NCI-H526 (cell line): ENCODE measurements at places on chromosomes 4 and X.

GRCh38 chr4:98166025-98166730 lies 22.9 kb upstream of the STPG2 start:
- no peak for DNase-seq

DNA sequence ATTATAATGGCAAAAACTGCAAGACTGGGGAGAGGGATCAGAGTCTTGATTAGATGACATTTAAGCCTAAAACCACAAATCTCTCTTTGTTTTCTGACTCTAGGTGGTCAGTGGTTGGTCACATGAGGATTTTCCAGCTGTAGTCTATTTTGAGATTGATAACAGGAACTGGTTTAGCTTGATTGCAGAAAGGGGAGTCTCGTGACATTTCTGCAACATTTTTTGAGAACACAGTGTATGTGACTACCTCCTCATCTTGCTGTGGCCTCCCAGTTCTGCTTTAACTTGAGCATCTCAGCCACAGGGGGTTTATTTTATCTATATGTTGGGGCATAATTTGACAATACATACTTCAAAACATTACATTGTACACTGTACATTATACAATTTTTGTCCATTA lies 726.4 kb upstream of the MAGEB2 start:
- no peak for DNase-seq

DNA sequence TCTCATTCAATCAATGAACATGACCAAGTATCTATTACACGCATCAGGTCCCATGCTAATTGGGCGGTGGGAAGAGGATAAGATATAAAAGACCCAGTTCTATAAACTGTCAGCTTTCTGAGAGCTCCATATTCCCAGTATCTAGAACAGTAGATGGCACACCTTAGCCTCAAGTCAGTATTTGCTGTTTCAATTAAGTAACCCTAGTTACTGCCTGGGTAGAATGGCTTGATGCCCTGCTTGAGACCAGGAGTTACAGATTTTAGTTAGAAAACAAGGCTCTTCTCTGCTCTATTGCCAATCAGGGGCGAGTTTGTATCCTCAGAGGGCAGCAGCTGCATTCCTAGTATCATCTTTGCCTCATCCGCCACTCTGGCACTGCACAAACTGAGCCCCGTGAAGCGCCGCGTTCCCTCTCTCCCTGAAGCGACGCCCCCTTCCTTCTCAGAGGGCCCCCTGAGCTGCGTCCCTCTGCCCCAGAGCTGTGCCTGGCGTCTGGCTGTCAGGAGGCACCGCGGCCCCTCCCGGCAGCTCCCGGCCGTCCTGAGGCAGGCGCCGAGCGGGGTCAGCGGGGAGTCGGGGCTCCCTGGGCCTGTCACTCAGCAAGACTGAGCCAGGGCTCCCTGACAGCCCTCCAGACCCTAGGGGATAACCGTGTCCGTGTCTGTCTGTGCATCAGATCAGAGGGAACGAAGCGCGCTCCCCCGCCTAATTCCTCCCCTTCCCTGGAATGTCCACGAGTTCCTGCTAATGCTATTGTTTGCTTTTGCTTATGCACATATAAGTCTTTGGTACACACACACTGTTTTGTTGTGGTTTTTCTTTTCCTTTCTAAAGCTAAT lies 212.4 kb upstream of the TTC29 start:
- DNase-seq: no peak

GRCh38 chr4:17491196-17491595 lies 20.7 kb downstream of the QDPR start:
- no peak for DNase-seq

- DNase-seq: no peak
Observed at GRCh38 chr4:165360041-165360695, 18.6 kb upstream of the CPE start.

DNA sequence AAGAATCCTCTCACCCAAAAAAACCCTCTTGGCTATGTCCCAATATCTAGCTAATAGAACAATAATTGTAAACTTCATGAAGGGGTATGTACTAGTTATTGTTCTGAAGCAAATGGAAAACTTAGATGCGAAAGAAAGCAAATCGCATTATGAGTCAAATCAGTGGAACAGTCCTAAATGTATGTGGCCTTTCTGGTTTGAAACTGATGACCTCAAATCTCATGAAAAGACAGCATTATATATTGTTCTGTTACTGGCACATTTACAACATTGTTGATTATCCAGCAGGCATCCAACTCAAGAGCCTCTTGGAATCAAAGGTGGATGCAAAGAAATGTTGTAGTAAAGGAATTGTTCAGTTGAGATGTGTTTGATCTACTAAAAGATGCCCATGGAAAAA lies 34.7 kb downstream of the CSN3 start:
- DNase-seq: no peak

DNA sequence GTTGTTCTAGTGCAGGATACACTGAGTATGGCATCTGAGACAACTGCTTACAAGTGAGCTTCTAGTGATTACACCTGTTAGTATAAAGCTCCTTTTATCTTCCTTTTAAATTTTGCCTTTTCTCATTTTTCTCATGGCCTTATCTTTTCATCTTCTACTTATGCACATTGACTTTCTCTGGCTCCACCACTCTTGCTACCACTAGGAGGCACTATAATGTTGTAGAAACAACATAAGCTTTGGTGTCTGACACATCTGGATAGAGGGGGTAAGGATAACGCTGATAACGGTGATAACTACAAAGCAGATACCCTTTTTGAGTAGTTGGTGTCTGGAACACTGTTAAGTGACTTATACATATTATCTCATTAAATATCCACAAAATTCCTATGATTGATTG lies 187.4 kb upstream of the TEX13C start:
- DNase-seq: no peak

GRCh38 chrX:20952180-20952579 lies 422.0 kb upstream of the CNKSR2 start:
- DNase-seq: no peak

GRCh38 chr4:126591583-126591982 lies 1041.2 kb upstream of the INTU start:
- DNase-seq: no peak
